ENCODE measurements at places on chromosomes 2 and 18. TPM values are rescaled to one million over a fixed set of nuclear protein-coding genes. Genes with fewer than 3 reads are reported as not detected.
A peak's percentile ranks its signal among the peaks of the same experiment; 100 is the strongest.

GRCh38 chr2:105403783-105404698 is 5.2 kb upstream of the FHL2 start:
- no peak for DNase-seq

GRCh38 chr2:128276878-128277675 is 41.6 kb downstream of the HS6ST1 start:
- peak; percentile 24 for DNase-seq

DNA sequence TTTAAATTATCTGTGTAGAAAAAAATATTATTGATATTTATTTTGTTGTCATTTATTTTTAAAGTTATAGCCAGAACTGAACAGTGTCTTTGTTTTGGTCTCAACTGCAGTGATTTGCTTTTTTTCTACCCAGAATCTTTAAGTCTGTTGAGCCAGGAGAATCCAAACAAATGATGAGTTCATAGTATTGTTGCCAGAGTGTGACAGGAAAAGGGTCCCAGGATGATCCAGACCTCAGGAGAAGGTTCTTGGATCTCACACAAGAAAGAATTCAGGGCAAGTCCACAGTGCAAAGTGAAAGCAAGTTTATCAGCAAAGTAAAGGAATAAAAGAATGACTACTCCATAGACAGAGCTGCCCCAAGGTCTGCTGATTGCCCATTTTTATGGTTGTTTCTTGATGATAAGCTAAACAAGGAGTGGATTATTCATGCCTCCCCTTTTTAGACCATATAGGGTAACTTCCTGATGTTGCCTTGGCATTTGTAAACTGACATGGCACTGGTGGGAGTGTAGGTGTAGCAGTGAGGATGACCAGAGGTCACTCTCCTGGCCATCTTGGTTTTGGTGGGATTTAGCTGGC is 127.1 kb downstream of the AGPS start:
- no peak for DNase-seq

DNA sequence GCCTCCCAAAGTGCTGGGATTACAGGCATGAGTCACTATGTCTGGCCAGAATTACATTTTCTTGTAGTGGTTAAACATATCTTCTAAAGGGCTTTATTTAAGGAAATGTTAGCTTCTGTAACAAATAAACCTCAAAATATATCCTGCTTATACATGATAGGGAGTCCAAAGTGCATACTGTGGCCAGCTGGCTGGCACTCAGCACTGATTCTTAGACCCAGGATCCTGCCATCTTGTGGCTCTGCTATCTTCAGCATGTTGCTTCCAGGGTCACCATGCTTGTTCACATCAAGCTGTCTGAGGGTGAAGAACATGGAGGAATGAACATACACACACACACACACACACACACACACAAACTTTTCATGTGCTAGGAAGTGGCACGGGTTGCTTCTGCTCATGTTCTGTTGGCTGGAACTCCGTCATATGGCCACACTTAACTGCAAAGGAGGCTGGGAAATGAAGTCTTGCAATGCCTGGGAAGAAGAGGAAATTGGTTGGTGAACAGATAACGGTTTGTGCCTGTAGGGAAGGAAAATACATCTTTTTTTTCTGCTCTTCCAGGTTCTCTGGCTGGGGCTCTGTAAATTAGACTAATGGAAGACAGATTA is 40.0 kb downstream of the NPPC start:
- DNase-seq: no peak

GRCh38 chr2:30361751-30362394 is 85.2 kb upstream of the LCLAT1 start:
- no peak for DNase-seq

DNA sequence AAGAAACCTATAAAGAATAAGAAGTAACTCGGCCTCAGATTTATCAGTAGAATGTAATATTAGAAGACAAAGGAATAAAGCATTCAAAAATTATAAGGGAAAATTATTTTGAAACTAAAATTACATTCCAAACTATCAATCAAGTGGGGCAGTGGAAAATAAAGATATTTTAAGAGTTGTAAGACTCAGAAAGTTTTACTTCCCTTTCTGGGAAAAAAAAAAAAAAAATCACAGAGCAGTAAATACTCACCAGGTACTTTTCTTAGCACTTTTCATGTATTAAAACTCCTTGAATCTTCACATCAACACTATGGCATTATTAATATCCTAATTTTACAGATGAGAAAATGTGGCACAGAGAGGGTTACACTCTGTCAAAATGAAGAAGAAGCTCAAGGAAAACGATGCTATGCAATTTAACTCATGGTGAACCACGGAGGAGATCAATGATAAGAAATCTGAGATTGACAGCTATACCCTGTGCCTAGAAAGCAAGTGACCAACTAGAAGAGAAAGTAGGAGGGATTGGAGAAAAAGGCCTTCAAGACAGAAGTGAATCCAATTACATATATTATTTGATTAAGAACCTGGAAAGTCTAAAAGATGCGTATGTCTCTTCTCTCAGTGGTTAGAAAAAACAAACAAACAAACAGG is 238.9 kb upstream of the ID2 start:
- DNase-seq: no peak

- no peak for DNase-seq
Observed at GRCh38 chr2:95079199-95079683, 42.4 kb downstream of the MRPS5 start.

GRCh38 chr18:9139400-9140039 is 2.9 kb downstream of the ANKRD12 start:
- no peak for DNase-seq

- DNase-seq: no peak
Observed at GRCh38 chr18:41464278-41464677, 490.8 kb upstream of the PIK3C3 start.

DNA sequence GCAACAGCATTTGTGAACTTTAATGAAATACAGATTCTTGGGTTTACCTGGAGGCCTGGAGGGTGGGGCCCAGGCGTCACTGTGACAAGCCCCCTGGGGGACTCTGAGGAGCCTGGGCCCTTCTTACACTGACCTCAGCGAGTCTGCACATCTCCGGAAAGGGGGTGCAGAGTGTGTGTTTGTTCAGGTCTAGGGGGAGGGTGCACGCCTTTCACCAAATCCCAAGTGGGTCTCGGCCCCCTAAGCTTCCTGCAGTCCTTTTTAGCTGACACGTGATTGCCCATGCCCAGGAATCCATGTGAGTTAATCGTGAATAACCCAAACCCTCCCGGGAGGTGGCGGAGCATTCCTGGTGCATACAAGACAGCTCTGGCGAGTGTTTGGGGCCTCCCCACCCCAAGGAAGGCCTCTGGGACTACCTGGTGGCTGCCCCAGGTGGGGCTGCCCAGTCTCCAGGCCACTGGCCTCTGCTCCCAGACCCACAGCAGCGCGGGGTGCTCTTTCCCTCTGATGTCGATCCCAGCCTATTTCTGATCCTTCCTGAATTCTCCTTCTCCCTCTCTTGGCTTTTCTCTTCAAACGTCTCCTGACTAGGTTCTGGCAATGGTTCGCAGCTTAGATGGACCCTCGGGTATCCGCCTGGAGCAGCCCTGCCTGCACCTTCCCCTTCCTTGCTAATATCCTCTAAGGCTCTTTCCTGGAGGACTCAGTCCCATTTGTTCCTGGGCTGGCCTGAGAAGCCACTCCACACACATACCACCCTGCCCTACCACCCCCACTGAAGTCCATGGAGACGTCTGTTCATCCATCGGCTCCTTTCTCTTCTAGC is 10.0 kb downstream of the NGEF start:
- no peak for DNase-seq

- DNase-seq: no peak
Observed at GRCh38 chr2:68710336-68710735, 24.3 kb upstream of the ARHGAP25 start.

DNA sequence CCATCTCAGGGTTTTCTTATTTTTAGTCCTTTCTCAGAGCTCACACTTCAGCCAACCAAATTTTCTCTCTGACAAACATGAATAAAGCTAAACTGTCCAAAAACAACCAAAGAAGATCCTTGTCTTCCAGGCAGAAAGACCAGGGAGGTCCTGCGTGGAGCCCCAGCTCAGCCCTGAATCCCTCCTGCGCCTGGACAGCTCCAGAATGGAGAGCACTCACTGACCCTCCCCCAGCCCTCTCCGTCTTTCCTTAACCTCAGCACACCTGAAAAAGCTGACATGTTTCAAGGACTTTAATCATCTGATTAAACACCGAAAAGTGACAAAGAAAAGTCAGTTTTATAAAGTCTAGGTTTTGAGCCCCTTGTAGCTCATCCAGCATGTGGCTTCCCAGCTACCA is 22.9 kb upstream of the GNAL start:
- no peak for DNase-seq

DNA sequence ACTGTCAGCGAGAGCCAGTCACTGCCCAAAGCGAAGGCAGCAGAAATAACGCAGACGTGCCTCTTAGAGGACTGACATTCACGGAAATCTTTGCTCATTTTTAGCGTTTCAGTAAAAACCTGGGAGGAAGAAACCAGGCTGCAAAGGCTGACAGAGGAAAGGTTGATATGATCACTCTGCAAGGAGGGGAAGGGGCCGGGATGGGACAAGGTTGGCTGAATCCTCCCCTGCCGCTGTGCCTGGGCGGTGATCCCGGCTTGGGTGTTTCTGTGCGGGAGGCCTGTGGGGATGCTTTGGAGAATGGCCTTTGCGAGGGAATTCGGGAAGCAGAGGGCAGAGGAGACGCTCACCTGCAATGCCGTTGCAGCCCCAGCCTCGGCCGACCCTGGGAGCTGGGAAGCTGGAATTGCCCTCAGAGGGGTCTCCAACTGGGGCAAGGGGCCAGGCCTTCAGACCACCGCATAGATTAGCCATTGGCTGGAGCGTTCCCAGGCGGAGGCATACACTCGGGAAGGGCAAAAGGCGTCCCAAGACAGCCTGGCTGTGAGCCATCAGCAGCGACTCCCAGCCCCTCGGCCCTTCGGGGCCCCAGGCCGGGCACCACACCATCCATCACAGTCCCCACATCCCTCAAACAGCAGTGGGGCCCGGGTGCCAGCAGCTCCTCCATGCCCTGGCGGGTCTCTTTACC is 111.7 kb upstream of the GPC1 start:
- no peak for DNase-seq

- no peak for DNase-seq
Observed at GRCh38 chr2:129801575-129801974, 177.9 kb upstream of the RAB6C start.

GRCh38 chr2:226583715-226584114 is 215.9 kb downstream of the IRS1 start:
- DNase-seq: no peak

DNA sequence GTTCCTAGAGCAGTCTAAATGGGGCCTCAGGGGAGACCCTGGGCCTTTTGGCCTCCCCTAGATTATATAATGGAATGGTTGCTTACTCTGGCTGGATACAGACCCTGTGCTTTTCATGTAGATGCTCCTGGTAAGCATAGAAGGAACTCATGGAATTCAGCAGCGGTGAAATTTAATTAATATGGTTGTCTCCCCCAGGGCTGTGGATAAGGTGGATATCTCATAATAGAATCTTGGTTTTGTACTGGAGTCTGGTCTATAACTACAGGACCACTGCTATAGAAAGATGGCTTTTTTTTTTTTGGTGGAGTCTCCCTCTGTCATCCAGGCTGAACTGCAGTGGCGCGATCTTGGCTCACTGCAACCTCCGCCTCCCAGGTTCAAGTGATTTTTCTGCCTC is 84.5 kb downstream of the HRH4 start:
- no peak for DNase-seq

DNA sequence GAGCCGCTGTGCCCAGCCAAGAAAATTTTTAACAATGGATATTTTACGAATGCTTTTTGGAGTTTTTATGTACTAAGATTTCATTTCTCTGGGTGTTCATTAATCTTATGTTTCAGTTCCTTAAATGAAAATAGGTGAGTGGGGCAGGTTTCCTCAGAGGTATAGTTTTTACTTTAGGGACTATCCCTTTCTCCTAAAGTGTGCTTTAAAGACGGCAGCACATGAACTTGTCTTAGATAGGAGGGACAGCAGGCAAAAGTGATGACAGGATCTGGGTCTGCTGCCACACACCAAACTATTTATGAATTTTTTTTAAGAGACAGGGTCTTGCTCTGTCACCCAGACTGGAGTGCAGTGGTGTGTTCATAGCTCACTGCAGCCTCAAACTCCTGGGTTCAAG is 8.0 kb upstream of the REL start:
- no peak for DNase-seq

- DNase-seq: no peak
Observed at GRCh38 chr2:58651930-58652329, 410.8 kb upstream of the FANCL start.

TSGA10 gene
- 3.7 TPM for total RNA-seq

CBLN2 gene
- not detected for total RNA-seq

SLC4A5 gene
- total RNA-seq: 8.2 TPM

CMPK2 gene
- total RNA-seq: 20.2 TPM

LTBP1 gene
- total RNA-seq: 81.2 TPM

GCG gene
- total RNA-seq: not detected

GLI2 gene
- total RNA-seq: 8.5 TPM

MROH2A gene
- not detected for total RNA-seq

AFG3L2 gene
- 39.8 TPM for total RNA-seq

RAMP1 gene
- total RNA-seq: 8.6 TPM
